ENCODE measurements at places on chromosomes 5 and 9.

DNA sequence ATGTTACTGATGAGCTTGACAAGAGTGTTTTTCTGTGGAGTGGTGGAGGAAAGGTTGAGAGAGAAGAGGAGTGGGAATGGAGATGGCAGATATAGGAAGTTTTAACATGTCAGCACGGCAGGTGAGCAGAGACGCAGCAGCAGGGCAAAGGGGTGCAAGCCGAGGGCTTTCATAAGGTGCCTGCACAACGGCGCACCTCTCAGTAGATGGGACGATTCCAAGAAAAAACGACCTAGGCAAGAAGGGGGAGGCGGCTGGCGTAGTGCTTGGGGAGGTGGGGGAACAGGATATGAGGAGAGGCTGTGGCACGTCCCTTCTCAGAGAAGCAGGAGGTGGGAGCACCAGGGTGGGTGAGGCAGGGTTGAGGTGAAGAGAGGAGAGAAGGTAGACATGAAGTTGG lies 24.5 kb downstream of the ARPC5L start:
- no peak for DNase-seq

DNA sequence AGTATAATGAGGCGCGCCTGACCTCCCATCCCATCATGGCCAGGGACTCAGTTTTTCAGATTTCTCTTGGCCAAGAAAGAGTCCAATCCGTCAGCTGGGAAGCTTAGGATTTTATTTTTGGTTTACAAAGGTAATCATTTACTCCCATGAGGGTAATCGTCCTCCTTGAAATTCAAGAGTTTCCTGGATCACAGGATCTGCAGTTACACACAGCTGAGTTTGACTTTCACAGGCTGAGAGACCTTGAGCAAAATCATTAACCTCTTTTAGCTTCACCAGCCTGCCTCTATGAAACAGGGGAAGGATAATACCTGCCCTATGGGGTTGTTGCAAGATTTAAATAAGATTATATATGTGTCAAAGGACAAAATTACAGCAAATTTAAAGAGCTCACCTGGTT lies 15.4 kb upstream of the AK3 start:
- DNase-seq, result no peak

DNA sequence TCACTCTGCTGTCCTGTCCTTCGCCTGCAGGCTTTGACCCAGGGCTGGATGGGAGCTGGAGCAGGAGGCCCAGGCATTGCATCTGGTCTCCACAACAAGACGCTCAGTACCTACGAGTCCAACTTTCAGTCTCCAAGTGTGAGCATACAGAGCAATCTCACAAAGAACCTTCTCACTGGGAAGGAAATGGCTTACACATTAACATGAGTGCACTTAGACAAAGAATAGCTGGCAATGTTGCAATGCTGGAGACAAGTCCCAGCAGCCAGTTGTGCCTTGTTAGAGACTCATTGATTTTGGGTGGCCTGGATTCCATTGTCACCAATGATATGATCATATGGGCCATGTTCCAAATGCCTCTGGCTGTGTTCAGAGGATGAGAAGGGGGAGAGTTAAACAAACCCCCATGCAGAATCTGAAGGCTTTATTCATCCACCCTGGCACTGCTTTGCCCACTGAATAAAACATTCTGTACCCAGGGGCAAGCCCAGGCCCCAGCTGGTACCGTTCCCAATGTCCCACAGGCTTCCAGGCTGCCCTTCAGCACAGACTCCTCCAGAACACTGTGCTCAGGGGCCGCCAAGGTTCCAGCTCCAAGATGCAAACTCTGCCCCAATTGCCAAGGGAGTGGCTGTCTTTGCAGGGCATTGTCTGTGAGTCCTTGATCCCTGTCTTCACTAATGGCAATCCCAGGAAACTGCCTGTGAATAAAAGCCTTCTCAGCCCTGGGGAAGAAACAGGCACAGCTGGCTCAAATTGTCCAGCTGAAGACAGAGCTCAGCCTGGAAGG lies 185.5 kb downstream of the HSD17B3 start:
- DNase-seq, result no peak

DNA sequence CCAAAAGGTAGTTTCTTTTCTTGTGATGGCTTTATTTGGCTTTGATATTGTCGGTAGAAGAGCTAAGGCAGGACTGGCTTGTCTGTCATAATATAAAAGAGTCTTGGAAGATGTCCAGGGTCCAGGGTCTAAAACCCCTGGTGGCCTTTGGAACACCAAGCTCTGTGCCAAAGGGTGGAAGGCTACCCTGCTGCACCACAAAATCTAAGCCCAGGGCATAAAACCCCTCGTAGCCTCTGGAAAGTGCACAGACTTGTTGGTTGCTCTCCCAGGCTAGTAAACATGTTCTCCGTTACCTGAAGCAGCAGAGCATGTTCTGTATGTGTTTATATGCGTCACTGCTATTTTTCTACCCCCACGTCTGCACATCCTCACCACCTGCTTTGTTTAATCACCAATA lies 75.5 kb downstream of the OSTF1 start:
- DNase-seq, result no peak

GRCh38 chr5:10875201-10875768 lies 114.3 kb upstream of the DAP start:
- no peak for DNase-seq

- no peak for DNase-seq
Measured at GRCh38 chr5:98144116-98144515, 629.3 kb upstream of the RGMB start.

DNA sequence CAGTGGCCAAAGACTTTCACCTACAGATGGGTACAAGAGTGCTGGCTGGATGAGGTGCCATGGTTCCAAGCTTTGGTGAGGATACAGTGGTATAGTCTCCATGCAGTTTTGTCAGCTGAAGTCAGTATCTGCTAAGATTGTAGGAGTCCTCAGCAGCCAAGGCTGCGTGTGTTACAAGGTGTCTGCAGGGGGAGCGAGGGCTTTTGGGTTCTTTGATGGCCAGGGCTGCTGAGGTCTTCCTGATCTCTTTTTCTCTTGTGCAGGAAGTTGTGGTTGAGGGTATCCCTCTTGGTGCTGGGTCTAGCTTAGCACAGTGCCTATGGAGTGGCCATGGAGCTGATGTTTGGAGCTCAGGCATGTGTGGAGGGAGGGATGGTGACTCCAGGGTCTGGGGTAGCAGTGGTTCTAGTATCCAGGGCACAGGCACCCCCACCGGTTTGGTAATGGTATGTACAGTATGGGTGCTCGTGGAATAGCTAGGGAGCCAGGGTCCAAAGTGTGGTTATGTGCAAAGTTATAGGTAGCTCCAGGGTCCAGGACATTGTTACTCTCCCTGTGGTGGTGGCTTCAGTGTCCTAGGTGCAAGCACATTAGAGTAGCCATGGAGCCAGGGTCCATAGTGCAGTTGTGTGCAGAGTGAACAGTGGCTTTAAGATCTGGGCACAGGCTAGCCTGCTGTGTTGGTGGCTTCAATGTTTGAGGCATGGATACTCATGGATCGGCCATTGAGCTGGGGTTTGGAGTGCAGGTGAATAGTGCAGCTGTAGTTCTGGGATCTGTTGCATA lies 36.7 kb downstream of the CNTLN start:
- DNase-seq, result no peak

- DNase-seq, result peak; percentile 92
Measured at GRCh38 chr5:177133096-177133852, at the start of gene NSD1. NSD1 (plus strand) TSS chr5:177133773; CDS start chr5:177135104, 1,331 bp downstream.

DNA sequence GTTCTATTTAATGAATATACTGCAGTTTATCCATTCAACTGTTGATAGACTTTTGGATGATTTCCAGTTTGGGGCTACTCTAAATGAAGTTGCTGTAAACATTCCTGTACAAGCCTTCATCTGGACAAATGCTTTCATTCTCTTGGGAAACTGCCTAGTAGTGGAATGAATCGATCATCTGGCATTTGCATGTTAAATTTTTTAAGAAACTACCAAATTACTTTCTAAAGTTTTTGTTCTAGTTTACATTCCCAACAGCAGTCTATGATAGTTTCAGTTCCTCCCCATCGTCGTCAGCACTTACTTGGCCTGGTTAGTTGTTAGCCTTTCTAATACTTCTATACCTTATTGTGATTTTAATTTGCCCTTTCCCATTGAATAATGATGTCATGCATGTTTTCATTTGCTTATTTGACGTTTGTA lies 306.3 kb downstream of the FER start:
- DNase-seq, result no peak

- no peak for DNase-seq
Measured at GRCh38 chr5:105392122-105392709, 1829.6 kb upstream of the NUDT12 start.

DNA sequence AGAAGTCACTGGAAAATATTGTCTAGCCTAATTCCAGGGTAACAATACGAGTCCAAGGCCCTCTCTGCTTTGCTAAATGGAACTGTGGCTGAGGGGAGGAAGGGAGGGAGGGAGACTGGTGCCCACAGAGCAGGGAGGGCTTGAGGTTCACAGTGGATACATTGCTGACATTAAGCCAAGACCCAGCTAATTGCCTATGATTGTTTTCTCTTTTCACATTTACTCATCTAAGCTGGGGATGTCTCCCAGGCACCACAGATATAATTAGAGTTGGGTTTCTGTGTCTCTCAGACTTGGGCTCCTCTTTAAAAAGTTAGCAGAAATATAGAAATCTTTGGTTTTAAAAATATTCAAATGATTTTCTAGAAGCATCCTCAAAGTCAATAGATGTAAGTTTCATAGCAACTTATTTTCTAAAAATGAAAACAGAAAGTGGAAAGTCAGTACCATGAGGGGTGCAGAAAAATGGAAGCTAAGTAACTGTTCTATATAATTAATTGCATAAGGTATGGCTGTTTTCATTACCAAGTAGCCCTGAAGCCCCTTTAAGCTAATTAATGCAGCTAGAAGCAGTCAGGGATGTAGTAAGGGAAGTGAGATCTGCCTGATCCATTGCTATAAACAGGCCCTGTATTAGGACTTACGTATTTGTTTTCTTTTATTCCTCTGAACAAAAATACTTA lies 259.8 kb downstream of the NDUFS4 start:
- no peak for DNase-seq

- no peak for DNase-seq
Measured at GRCh38 chr9:91486699-91487497, 63.3 kb upstream of the NFIL3 start.

GRCh38 chr5:172005708-172006320 lies 624 bp downstream of the FBXW11 start:
- DNase-seq, result no peak

GRCh38 chr9:88966894-88967676 lies 24.2 kb upstream of the S1PR3 start:
- no peak for DNase-seq

DNA sequence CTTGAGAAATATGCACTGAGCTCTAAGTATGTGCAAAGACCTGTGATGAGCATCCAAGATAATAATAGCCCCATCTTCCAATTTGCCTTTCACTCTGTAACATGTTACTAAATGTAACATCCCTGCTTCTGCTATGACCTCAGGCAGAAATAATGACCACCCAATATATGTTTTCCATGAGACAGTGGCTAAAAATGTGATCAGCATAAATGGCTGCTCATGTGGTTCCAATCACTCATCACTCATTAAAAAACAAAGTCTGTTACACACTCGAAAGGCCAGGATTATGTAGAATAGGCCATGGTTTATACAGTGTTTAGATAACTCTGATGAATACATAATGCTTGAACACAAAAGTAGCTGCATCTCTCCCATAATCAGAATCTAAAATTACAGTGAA lies 71.4 kb upstream of the MOCS2 start:
- DNase-seq, result no peak

- no peak for DNase-seq
Measured at GRCh38 chr5:177509381-177509951, at the start of gene DOK3. DOK3 (minus strand) TSS chr5:177509826; CDS start chr5:177509540, 286 bp downstream.

GRCh38 chr5:140690376-140690932 lies 716 bp downstream of the HARS1 start:
- DNase-seq, result no peak

- no peak for DNase-seq
Measured at GRCh38 chr5:122291000-122291901, 20.8 kb upstream of the SNCAIP start.

- no peak for DNase-seq
Measured at GRCh38 chr5:99814321-99815063, 720.7 kb upstream of the FAM174A start.

DNA sequence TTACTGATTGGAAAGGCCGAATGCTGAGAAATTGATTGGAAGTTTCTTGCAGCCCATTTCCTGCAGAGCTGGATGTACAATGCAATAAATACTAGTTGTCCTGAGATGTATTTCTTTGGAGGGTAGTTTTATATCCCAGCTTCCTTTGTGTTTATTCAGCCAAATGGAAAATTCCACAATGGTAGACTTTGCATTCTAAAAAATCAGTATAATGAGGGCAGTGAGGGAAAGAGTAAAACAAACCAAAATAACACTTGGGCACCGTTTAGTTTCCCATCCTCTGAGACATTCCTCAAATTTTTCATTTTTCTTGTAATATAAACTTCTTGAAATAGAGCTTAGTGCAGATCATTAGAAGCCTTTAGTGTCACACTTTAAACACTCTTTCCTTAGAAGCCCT lies 379.4 kb downstream of the EBF1 start:
- DNase-seq, result no peak

DNA sequence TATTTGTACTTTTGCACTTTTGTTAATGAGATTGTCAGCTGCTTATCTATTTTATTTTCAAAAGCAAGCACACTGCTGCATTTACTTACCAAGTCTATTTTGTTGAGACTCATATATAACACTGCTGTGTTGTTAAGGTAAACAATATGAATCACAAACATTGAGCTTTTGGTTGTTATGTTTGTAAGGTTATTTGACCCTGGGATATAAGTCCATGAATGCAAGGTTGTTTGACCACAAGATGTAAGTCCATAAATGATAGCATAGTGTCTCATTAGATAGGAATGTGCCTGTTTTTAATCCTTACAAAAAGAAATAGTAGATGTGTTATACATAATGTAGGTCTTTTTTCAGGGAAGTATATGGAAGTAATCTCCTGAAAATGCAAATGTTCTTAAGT lies 845.9 kb downstream of the CDH9 start:
- no peak for DNase-seq

- peak; percentile 11 for DNase-seq
Measured at GRCh38 chr5:163565931-163566608, 60.7 kb downstream of the MAT2B start.

GRCh38 chr9:109286981-109287380 lies 33.9 kb downstream of the EPB41L4B start:
- no peak for DNase-seq

- no peak for DNase-seq
Measured at GRCh38 chr5:142862594-142862993, 92.4 kb downstream of the ARHGAP26 start.

- no peak for DNase-seq
Measured at GRCh38 chr5:135205632-135206349, 171.8 kb upstream of the PITX1 start.

GRCh38 chr5:78526049-78526525 lies 122.5 kb downstream of the LHFPL2 start:
- DNase-seq, result no peak

GRCh38 chr5:171483551-171484135 lies 64.2 kb downstream of the FGF18 start:
- no peak for DNase-seq

DNA sequence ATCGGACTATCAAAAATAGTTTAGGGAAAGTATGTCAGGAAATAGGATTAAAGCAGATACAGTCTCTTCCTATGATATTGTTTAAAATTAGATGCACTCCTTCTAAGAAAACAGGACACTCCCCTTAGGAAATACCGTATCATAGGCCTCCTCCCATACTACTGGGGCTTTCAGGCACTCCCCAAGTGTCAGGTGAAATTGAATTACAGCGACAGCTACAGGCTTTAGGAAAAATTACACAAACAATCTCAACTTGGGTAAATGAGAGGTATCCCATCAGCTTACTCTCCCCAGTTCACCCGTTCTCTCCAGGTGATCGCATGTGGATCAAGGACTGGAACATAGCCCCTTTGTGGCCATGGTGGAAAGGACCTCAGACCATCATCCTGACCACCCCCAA lies 110.4 kb upstream of the EPB41L4A start:
- no peak for DNase-seq

- no peak for DNase-seq
Measured at GRCh38 chr5:140344683-140345423, 1.6 kb downstream of the HBEGF start.

Measured in CD4-positive, alpha-beta T cell treated with Interleukin-15 for 4 hours (primary cell).